ENCODE measurements at places on chromosomes 7 and 10.

GRCh38 chr7:34759477-34760125, 101.6 kb downstream of the NPSR1 start:
- DNase-seq, result no peak

GRCh38 chr10:65898055-65898454, 1027.8 kb upstream of the LRRTM3 start:
- DNase-seq, result no peak

- no peak for DNase-seq
Observed at GRCh38 chr7:36040679-36041078, 112.4 kb upstream of the EEPD1 start.

- DNase-seq, result no peak
Observed at GRCh38 chr7:71017602-71018001, 114.3 kb upstream of the GALNT17 start.

DNA sequence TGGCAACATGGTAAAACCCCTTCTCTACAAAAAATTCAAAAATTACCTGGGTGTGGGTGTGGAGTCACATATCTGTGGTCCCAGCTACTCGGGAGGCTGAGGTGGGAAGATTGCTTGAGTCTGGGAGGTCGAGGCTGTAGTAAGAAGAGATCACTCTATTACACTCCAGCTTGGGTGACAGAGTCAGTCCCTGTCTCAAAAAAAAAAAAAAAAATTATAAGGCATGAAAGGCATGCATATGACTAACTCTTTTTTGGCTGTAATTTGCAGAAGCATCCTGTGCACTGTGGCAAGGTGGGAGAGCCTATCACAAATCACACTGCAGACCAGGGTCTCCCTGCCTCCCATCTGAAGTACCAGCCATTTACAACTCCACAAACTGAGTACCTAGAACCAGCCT, 14.1 kb upstream of the MYPN start:
- DNase-seq, result no peak

DNA sequence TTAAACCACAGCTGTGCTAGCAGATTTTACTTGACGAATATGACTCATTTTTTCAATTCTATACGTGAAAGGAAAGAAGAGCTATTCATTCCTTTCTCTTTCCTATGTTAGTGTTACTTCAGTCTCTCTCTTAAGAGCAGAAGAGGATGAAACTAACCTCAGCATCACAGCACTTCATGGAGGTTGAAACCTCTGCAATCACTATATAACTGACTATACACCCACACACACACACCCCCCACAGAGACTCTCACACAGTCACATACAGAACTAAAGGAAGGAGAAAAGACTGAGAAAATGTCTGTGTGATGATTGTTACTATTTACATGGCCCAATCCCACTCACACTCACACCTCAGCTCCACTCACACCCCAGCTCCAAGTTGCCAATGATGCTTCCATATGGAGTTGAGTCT, 104.2 kb downstream of the KIF20B start:
- DNase-seq, result no peak

DNA sequence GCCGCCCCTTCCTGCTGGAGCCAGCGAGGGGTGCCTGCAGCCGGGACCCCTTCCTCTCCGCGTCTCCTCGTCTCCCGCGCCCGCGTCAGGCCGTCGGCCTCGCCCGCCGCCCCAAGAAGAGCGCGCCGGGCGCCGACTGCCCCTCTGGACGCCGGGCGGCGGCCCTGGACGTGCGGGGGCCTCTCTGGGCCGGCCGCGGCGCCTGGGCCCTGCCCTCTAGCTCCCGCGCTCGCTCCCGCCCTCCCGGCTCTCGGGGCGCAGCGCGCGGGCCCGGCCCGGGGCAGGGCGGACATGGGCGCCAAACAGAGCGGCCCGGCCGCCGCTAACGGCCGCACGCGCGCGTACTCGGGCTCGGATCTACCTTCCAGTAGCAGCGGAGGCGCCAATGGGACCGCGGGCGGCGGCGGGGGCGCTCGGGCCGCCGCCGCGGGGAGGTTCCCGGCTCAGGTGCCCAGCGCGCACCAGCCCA, 704 bp downstream of the ZNRF2 start:
- DNase-seq, result peak; percentile 21

- DNase-seq, result peak; percentile 6
Observed at GRCh38 chr7:816751-817671, 15.3 kb upstream of the SUN1 start.

- no peak for DNase-seq
Observed at GRCh38 chr7:29956487-29956836, 33.1 kb downstream of the SCRN1 start.

DNA sequence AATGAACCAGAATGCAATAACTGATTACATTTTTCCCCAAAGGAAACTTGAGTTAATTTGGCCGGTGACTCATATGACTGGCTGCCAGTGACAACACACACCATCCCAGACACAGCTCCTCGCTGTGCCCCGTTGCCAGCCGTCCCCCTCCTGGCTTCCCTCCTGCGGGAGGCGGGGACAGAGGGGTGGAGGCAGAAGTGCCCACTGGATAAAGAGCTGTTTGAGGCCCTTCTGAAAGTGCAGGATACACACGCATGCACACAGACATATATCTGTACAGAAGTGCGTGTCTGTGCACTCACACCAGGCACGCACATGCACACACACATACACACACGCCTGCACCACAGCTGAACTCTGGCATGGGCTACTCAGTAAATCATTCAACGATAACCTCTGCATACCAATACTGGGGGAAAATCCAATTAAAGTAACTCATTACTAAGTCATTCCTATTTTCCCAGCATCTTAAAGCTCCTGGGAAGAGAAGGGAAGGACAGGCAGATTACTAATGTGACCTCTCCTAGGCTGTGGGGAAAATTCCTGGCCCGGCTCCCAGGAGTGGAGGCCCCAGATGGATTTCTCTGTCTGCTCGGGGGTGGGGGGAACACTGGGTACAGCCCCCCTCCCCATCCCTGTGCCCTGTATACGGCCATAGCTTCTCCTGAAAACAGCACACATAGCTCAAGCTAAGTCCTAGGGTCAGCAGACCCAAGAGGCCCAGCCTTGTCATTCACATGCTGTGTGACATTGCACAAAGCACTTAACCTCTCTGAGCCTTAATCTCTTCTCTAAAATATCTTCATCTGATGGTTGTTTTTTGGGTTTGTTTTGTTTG, 52.3 kb upstream of the MYL10 start:
- no peak for DNase-seq

GRCh38 chr10:5503477-5503835, 4.1 kb upstream of the CALML5 start:
- DNase-seq, result no peak

DNA sequence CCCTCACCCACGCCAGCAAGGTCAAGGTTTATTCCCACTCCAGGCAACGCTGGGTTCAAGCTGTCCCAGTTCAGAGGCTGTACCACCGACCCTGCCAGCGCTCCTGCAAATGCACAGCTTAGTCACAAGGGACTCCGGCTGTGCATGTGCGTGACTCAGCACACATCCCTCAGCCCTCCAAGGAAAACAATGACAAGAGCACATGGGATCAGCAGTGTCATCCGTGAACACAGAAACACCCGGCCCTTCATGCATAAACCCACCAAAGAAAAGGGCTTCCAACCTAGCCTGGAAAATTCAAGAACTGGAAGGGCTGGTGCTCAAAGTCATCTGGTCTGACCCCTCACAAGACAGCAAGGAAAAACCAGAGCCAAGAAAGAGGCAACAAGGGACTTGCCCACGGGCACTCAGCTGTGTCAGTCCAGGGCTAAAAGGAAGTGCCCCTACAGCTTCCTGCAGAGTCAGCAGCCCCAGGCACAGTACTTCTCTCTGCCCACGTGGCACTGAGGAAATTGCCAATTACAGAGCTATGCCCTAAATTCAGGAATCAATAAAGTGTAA, 106.1 kb downstream of the KCNMA1 start:
- no peak for DNase-seq

GRCh38 chr7:155602750-155603149, 41.7 kb upstream of the RBM33 start:
- no peak for DNase-seq

DNA sequence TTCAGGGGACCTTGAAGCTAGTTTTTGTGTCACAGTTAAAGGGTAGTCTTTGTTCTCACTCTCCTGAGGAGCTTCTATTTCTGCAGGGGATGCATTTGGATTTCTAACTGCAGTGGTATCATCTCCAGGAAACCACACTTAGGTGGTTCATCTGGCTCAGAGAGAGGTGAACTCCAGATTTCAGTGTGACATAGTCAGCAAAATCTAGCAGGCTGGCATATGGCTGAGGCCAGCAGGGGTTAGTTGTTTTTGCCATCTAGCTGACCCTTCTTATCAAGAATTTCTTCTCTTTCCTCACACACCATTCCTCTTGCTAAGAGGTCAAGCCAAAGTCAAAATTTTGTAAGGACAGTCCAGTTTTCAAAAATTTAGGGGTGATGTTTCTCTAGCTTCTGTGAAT, 248.2 kb downstream of the REEP3 start:
- no peak for DNase-seq

- no peak for DNase-seq
Observed at GRCh38 chr7:22542254-22542653, 42.3 kb upstream of the STEAP1B start.

DNA sequence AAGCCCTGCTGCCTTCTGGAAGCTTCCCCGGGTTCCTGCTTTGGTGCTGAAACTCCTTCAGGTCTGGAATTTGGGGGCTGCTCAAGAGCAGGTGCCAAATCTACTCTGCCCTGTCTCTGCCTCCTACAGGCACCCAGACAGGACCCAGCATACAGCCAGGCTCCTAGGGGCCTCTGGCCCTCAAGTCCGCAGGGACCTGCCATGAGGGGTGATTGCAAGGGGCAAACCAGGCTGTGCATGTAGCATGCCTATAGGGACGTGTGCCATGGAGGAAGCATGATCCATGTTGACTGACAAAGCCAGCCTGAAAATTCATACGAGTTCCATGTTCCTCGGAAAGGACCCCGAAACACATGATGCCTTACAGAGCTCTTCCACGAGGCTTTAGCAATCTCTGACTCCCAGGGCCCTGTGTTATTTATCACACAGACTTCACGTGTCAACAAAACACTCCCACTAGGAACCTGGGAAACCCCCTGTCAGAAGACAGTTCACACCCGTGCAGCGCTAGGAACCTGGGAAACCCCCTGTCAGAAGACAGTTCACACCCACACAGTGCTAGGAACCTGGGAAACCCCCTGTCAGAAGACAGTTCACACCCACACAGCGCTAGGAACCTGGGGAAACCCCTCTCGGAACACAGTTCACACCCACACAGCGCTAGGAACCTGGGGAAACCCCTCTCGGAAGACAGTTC, 75.3 kb upstream of the DNAAF5 start:
- no peak for DNase-seq
